ENCODE measurements at places on chromosomes 5 and 9. TPM values are rescaled to one million over a fixed set of nuclear protein-coding genes. Genes with fewer than 3 reads are reported as not detected.

MARVELD2 gene
- total RNA-seq, result not detected

FOXD4 gene
- total RNA-seq, result not detected

PCDHGB6 gene
- total RNA-seq, result not detected

SQSTM1 gene
- total RNA-seq, result 484 TPM

CAMK2A gene
- not detected for total RNA-seq

IL9 gene
- total RNA-seq, result not detected

IL5 gene
- total RNA-seq, result not detected

HTR4 gene
- total RNA-seq, result not detected

PCSK5 gene
- not detected for total RNA-seq

SCGB3A1 gene
- not detected for total RNA-seq

SOX30 gene
- not detected for total RNA-seq

DAPK1 gene
- total RNA-seq, result 44.6 TPM

APBA1 gene
- total RNA-seq, result under 0.01 TPM

RALGDS gene
- 21.4 TPM for total RNA-seq

CLK4 gene
- 34.1 TPM for total RNA-seq

C5 gene
- total RNA-seq, result 2.7 TPM

PTGDS gene
- total RNA-seq, result not detected

OR1J2 gene
- not detected for total RNA-seq

HMMR gene
- total RNA-seq, result 102 TPM

CSF2 gene
- total RNA-seq, result not detected

TNFSF8 gene
- total RNA-seq, result not detected

GABRB2 gene
- not detected for total RNA-seq

PCDHA8 gene
- not detected for total RNA-seq

DMRTA1 gene
- not detected for total RNA-seq

RNF20 gene
- total RNA-seq, result 20.4 TPM

PTGES gene
- 0.23 TPM for total RNA-seq

TMEM215 gene
- total RNA-seq, result not detected

HSD17B4 gene
- total RNA-seq, result 156 TPM

IFNE gene
- total RNA-seq, result 0.92 TPM

TAF1L gene
- not detected for total RNA-seq

JADE2 gene
- total RNA-seq, result 42.0 TPM

SLC34A1 gene
- total RNA-seq, result not detected

HRCT1 gene
- 617 TPM for total RNA-seq

ZNF618 gene
- 3.6 TPM for total RNA-seq

RHOBTB3 gene
- total RNA-seq, result 99.2 TPM

OTULINL gene
- total RNA-seq, result not detected

ANKRD34B gene
- total RNA-seq, result not detected

LHX3 gene
- not detected for total RNA-seq

CDKN2B gene
- total RNA-seq, result not detected

TERT gene
- 0.72 TPM for total RNA-seq

TAF11L10 gene
- not detected for total RNA-seq

BNC2 gene
- total RNA-seq, result 38.8 TPM
